ENCODE measurements at places on chromosomes 13 and 19. TPM values are rescaled to one million over a fixed set of nuclear protein-coding genes. Genes with fewer than 3 reads are reported as not detected.

- DNase-seq, result no peak
- no peaks in the 10 kb centered on the region for H3K27me3 ChIP-seq
- H3K4me3 ChIP-seq, result no peak overlapping the region
- no peak overlapping the region for H3K27ac ChIP-seq
- peaks cover 4% of the 10 kb centered on the region for H3K36me3 ChIP-seq
Observed at GRCh38 chr13:23799945-23800344, 89.3 kb downstream of the MIPEP start.

DNA sequence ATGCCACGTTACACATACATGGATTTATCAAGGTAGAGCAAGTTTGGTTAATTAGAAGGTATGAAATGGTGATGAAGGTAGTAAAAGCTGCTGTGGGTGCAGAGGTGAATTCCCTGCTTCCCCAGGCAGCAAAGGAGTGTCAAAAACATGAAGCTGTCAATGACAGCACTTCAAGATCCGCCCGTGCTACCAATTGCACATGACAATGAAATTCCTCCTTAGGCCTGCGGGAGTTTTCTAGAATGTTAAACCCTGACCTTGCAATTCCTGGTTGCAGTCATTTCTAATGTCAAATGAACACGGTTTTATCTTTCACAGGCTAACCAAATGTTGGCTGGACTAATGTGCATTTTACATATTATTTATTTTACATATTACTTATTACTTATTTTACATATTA lies 67.7 kb upstream of the LSM14A start:
- no peak overlapping the region for H3K27ac ChIP-seq
- no peaks in the 10 kb centered on the region for H3K36me3 ChIP-seq
- H3K27me3 ChIP-seq, result peaks cover 6% of the 10 kb centered on the region
- no peak for DNase-seq
- no peak overlapping the region for H3K4me3 ChIP-seq

DNA sequence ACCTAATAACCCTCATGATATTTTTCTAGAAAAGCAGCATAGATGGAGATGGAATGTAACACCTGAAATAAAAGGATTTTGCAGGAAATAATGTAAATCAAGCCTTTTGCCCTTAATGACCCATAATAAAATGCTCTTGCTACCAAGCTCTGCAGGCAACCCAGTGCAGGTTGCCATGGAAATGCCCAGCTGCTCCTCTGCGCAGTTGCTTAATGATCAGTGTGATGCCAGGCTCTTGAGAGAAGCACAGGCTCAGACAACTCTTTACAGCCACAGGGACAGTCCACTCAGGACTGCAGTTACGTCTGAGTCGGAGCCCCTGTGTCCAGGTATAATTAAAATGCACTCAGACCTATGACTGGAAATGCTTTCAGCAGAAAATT lies 165.5 kb downstream of the LACC1 start:
- H3K4me3 ChIP-seq, result no peak overlapping the region
- no peak for DNase-seq
- no peaks in the 10 kb centered on the region for H3K4me1 ChIP-seq
- H3K36me3 ChIP-seq, result no peaks in the 10 kb centered on the region
- no peak overlapping the region for H3K27ac ChIP-seq

- peaks cover 17% of the 10 kb centered on the region for H3K4me1 ChIP-seq
- H3K27me3 ChIP-seq, result no peaks in the 10 kb centered on the region
Observed at GRCh38 chr13:51614350-51614786, 30.1 kb downstream of the WDFY2 start.

DNA sequence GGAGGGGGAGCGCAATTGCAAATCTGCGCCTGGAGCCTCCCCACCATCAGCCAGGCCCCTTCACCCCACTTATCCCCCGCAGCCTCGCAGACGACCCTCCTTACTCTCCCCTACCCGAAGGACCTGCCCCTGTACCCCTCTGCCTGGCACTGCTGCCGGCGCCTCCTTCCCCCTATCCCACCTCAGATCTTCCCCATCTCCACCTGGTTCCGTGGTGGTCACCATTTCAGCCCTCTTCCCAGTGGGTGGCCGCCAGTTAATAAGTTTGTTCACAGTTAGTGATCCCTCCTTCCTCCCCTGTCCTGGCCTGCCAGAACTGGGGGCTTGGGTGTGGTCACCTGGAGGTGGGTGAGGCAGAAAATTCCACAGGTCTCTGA lies 397 bp downstream of the SLC44A2 start:
- H3K4me3 ChIP-seq, result no peak overlapping the region
- H3K36me3 ChIP-seq, result peaks cover 20% of the 10 kb centered on the region
- no peak overlapping the region for H3K27ac ChIP-seq
- peaks cover 18% of the 10 kb centered on the region for H3K4me1 ChIP-seq

DNA sequence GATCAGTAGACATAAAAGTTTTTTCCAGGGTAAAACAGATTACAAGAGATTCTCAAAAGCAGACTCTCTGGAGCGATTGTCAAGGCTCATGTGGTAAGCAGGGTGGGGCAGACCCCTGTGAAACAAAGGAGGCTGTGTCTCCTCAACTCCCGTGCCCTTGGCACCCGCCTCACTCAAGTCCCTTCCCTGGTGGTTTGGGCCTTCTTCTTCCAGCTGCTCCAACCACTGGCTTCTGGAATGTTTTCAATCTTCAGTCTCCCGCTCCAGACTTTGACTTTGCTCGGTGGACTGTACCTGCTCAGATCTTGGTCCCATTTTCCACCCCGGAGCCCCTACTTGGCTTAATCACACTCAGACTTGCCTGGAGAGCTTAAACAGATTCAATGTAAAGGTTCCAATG lies 74.8 kb upstream of the STK24 start:
- no peak overlapping the region for H3K27ac ChIP-seq
- H3K4me3 ChIP-seq, result no peak overlapping the region
- peaks cover 2% of the 10 kb centered on the region for H3K4me1 ChIP-seq
- DNase-seq, result no peak

- H3K27ac ChIP-seq, result no peak overlapping the region
- no peak for DNase-seq
- H3K36me3 ChIP-seq, result peaks cover 4% of the 10 kb centered on the region
- peaks cover 7% of the 10 kb centered on the region for H3K4me1 ChIP-seq
Observed at GRCh38 chr19:17348700-17349099, 11.3 kb downstream of the GTPBP3 start.

DNA sequence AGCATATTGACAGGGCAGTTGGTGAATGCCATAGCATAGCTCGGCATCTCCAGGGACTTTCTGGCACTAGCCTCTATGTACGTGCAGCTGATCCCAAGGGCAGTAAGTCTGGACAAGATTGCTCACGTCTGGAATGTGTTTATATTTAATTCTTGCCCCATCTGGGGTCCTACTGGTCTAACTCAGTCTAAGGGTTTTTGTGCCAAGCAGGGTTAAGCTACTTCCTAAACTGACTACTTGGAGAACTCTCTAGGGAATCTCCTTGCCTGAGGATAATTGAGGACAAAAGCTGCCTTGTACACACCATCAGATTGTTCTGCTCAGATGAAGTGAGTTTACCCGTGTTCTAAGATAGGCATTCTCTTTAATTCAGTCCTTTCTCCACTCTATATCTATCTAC lies 358.1 kb downstream of the MYO16 start:
- H3K4me1 ChIP-seq, result no peaks in the 10 kb centered on the region
- no peaks in the 10 kb centered on the region for H3K36me3 ChIP-seq
- no peak overlapping the region for H3K4me3 ChIP-seq
- no peak for DNase-seq
- no peaks in the 10 kb centered on the region for H3K27me3 ChIP-seq
- no peak overlapping the region for H3K27ac ChIP-seq

DNA sequence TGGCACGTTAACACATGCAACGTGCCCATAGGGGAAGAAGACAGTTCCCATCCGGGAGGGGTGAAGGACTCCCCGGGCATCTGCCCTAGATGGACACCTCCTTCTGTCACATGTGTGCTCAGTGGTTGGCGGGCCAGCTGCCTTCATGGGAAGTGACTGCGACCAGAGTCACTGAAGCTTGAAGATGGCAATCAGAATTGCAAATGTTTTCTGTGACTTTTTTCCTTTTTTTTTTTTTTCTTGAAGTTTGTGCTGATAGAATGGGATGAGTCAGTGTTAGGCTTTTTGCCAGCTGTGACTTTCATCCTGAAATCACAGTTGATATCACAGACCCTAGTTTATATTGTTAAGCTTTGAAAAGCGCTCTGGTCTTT lies 109.2 kb upstream of the MCF2L start:
- no peak overlapping the region for H3K4me3 ChIP-seq
- H3K27ac ChIP-seq, result no peak overlapping the region
- no peak for DNase-seq

DNA sequence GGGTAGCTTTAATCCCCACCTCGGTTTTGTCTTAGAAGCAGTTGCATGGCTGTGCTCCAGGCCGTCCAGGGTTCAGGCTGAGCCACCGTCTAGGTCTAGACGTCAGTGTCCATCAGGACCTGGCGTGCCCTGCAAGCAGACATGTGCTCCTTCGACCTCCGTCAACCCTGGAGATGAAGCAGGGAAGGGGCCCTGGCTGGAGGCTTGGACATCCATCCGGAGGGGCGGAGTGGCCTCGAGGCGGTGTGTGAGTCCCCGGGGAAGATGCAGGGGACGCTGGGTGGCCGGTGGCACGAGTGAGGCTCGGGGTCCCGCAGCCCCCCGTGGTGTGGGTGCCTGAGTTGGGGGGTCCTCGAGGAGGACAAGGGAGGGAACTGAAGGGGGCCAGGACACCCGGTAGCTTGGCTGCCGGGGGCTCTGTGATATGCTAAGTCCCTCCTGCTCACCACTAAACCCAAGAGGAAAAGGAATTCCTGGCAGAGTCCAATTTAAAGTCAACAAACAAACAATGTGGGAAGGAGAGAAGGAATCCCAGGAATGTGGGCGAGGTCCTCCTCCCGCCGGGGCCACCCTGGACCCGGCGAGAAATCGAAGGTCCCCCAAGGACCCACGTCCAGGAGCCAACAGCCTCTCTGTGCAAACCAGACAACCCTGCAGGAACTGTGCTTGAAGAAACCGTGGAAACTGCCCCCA lies 14.9 kb upstream of the PTBP1 start:
- DNase-seq, result no peak
- H3K4me3 ChIP-seq, result no peak overlapping the region
- H3K36me3 ChIP-seq, result no peaks in the 10 kb centered on the region
- no peak overlapping the region for H3K27ac ChIP-seq
- no peaks in the 10 kb centered on the region for H3K27me3 ChIP-seq

- H3K4me3 ChIP-seq, result no peak overlapping the region
- no peak overlapping the region for H3K27ac ChIP-seq
- no peak for DNase-seq
- H3K36me3 ChIP-seq, result no peaks in the 10 kb centered on the region
Observed at GRCh38 chr13:76711550-76712182, 174.5 kb downstream of the KCTD12 start.

DNA sequence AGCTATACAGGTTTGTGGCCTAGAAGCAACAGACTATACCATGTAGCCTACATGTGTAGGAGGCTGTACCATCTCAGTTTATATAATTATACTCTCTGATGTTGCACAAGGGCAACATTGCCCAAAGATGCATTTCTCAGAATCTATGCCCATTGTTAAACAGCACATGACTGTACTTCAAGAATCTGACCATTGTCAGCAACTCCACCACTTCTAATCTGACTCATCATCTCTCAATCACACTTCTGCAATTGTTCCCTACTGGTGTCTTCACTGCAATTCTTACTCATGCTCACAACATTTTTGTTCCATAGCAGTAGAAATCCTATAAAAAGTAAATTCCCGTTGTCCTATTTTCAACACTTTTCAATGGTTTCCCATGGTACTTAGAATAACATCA lies 63.9 kb upstream of the ATXN8OS start:
- H3K4me1 ChIP-seq, result no peaks in the 10 kb centered on the region
- H3K4me3 ChIP-seq, result no peak overlapping the region
- H3K36me3 ChIP-seq, result no peaks in the 10 kb centered on the region
- H3K27ac ChIP-seq, result no peak overlapping the region
- DNase-seq, result no peak

POGLUT2 gene
- 13.6 TPM for total RNA-seq

ANKLE1 gene
- total RNA-seq, result 20.4 TPM
